Skeletal muscle cell (primary cell): ENCODE measurements at places on chromosomes 12 and 14.
A peak's percentile ranks its signal among the peaks of the same experiment; 100 is the strongest.

GRCh38 chr14:70934502-70935134 lies 27.4 kb downstream of the PCNX1 start:
- no peak for DNase-seq

DNA sequence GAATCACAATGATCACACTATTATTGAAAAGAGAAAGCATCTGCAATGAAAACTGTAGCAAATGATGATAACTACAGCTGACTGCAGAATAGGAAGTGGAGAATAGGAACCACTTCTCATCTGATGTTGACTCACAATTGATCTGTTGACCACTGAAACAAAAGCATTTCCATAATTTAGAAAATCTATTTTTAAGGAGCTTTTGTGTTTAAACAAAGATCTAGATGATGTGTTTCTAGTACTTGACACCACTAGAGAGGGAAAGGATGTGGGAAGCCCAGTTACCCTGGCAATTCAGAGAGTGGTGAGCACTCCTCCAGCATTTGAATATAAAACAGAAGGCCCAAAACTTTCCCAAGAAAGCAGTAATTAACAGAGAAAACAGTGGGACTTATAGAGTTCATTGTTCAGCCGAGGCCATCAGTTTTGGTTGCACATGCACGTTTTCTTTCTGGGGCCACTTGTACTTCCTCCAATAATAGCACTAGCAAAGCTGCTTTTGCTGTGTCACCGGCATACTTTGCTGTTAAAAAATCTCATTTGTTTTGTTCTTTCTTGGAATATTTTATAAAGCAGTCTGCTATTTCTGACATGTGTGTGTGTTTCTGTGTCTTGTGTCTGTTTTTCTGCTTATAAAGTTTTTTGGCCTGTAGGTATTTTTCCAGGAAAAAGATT lies 76.1 kb upstream of the HECTD1 start:
- no peak for DNase-seq

DNA sequence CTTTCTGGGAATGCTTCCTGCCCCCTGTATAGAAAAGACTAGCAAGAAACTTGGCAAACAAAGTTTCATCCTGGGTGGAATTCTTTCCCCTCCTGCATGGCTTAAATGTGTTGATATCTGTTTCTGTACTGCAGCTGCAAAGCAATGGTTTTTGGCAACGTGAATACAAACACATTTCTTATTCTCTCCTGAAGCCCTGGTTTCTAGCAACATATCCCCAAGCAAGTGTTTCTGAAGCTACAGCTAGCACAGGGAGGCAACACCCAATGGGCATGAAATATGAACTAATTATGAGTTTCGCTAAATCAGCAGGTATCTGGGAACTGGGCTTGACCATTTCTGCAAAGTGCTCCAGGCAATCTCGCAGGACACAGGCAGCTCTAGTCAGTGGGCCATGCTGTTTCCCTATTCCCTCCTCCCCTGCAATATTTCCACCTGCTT lies 392.3 kb upstream of the TMPO start:
- no peak for DNase-seq

DNA sequence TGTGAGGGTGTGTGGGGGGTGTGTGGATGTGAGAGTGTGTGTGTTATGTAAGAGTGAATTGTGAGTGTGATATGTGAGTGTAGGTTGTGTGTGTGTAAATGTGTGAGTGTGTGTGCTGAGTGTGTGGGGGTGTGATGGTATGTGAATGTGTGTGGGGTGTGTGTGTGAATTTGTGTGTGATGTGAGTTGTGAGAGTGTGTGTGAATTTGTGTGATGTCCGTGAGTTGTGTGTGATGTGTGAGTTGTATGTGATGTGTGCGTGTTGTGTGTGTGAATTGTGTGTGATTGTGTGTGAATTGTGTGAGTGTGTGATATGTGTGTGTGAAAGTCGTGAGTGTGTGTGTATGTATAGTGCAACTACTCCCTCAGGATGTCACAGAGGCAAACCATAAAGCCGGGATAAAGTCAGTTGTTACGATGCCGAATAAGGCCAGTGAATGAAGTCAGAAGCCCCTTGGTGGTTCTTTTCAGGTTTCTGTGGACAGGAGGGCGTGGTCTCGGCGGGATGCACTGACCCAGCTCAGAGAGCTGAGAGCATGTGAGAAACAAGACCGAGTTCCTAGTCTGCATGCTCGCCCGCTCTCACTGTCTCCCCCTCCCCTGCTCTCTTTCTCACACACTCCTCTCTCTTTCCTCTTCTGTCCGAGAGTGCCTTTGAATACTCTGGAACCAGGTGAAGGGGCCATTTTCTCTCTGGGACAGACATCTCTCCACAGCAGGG lies 71.8 kb upstream of the MAX start:
- DNase-seq = no peak

DNA sequence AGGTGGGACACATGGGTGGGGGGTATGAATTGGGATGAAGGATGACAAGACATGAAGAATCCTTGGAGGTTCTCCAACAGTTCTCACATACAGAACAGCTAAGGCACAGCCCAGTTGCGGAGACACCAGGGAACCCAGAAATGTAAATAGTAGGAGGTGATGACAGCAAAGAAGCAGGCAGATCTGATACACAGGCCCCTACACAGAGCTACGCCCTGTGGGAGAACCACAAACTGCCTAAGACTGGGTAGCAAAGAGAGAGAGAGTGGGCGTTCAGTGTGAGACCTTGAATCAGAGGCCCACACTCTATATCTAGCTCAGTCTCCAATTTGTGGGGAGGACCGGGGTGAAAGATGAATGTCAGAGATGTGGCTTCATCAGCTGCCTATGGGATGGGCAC lies 9.5 kb upstream of the NUMB start:
- DNase-seq = peak; percentile 80

DNA sequence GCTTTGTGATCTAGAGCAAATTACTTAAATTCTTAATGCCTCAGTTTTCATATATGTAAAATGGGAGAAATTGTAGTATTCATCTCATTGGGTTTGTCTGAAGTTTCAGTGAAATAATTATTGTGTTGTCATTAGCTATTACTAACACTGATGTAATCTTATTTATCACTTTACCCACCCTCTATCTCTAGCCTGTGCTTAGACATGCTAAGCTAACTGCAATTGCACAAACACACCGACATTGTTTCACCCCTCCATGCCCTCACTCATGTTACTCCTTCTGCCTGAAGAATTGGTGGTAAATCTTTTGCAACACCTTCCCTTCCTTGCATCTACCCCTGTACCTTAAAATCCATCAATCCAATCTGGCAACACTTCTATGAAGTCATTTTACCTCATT lies 241.6 kb downstream of the BCAT1 start:
- no peak for DNase-seq

- DNase-seq = no peak
Measured at GRCh38 chr14:101174522-101174838, 271.0 kb upstream of the RTL1 start.
